ENCODE measurements at places on chromosomes 7 and 10.

GRCh38 chr10:8065651-8066050 is 11.2 kb downstream of the GATA3 start:
- DNase-seq = no peak

DNA sequence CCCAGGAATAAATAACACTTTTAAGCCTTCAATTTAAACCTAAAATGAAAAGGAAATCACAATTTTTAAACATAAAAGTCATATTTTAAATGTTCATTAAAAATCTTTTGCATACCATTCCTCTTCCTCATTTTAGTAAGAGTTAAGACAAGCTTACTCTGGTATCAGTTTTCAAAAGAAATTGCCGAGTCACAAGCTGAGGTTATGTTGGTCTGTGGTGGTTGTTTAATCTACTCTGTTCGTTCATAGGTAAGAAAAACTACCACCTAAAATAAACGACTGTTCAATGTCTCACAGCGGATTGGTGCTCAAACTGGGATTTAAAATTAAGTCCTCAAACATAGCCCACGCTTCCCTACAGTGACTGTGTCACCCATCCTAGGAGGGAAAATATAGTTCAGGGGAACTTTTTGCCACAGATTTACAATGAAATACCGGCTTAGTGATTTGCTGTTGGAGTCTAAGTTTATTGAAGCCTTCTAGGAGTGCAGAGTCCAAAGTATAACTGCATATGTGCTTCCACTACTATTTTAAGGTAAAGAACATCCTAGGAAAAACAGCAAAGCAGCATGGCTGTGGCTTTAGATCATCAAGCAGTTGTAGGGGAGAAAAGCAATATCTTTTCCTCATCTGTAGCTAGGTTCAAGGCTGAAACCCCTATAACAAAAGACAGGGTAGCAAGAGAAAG is 61.1 kb downstream of the GNAT3 start:
- no peak for DNase-seq

GRCh38 chr10:66222462-66223046 is 703.3 kb upstream of the LRRTM3 start:
- no peak for DNase-seq

DNA sequence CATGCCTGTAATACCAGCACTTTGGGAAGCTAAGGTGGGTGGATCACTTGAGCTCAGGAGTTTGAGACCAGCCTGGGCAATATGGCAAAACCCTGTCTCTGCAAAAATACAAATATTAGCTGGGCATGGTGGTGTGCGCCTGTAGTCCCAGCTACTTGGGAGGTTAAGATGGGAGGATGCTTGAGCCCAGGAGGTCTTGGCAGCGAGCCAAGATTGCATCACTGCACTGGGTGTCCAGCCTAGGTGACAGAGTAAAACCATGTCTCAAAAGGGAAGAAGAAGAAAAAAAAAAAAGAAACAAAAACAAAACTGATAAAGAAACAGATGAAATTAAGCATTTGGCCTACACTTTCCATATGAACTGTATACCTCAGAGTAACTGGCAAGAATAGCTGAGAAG is 319.2 kb downstream of the PARD3 start:
- DNase-seq = no peak

GRCh38 chr7:51318886-51319579 is 2.4 kb upstream of the COBL start:
- DNase-seq = no peak

- no peak for DNase-seq
Observed at GRCh38 chr7:108535744-108536143, 9.8 kb upstream of the PNPLA8 start.

DNA sequence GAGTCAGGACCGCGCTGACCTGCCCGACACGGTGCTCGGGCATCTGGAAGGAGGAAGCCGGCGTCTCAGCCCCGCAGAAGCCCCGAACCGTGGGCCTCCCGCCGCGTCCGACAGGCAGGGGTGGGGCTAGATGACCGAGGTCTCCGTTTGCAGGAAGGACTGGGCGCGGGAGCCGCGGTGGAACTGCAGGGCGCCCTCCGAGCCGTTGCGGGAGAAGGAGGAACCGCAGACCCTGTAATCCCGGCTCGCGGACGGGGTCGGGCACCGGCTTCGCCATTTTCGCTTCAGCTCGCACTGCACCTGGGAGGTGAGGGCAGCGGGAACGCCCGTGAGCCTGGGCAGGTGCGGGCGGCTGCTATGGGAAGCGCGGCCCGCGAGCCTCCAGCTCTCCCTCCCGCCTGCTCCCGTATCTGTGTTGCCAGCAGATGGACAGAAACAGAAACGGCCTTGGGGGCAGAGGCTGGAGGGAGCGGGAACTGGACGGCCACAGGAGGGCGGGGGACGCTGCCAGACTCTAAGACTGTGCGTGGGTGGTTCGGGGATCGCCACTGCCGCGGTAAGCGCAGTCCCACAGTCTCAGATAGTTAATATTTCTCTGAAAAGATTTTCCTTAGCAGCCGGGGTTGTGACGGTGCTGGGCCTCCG is 114.1 kb downstream of the VIPR2 start:
- DNase-seq = peak; percentile 76
